ENCODE measurements at places on chromosomes 12 and 14. TPM values are rescaled to one million over a fixed set of nuclear protein-coding genes. Genes with fewer than 3 reads are reported as not detected.

NKX2-1 gene
- not detected for total RNA-seq

GPR137C gene
- 1.8 TPM for total RNA-seq

KRT7 gene
- total RNA-seq: 0.31 TPM

DNA sequence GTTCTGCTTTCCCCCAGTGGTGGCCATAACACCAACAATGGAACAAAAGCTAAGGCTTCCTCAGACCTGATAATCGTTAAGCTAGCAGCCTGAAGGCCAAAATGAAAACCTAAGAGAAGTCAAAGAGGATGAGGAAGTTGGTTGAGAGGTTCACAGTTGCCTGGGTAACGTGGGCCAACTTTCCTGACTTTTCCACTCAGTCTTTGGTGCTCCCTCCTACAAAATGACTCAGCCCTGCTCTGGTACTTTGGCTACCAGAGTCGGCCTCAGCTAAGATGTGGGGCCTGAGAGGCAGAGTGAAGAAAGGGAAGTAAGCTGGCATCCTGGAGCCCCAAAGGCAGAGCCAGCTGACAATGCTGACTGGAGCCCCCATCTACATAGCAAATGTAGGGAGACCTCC lies 14.9 kb upstream of the FKBP11 start:
- no peak overlapping the region for H3K4me3 ChIP-seq
- no peaks in the 10 kb centered on the region for H3K4me1 ChIP-seq
- H3K27me3 ChIP-seq: no peaks in the 10 kb centered on the region
- peaks cover 63% of the 10 kb centered on the region for H3K36me3 ChIP-seq

All from muscle of leg (tissue), 16 donors.